ENCODE measurements at places on chromosomes 7 and 10.

GRCh38 chr7:82729172-82730030 is 285.8 kb upstream of the CACNA2D1 start:
- DNase-seq, result no peak

DNA sequence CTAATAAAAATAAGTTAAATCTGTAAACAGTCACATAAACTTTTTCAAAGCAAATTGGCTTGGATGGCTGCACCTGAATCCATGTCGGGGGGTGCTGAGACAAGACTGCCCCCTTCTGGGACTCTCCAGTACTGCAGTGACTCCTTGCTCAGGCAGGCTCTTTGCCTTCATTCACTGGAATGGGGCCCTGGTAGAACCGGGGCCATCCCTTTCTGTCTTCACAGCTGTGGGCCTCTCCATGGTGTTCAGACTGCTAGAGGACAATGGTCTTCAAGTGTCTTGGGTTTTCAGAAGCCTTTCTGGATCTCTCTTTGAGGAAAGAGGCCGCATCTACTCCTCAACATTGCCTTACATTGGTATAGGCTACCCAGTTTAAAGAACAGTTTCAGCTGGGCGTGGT is 16.1 kb upstream of the IMPDH1 start:
- no peak for DNase-seq

GRCh38 chr7:30146127-30146612 is 11.4 kb downstream of the MTURN start:
- DNase-seq, result peak; percentile 42

DNA sequence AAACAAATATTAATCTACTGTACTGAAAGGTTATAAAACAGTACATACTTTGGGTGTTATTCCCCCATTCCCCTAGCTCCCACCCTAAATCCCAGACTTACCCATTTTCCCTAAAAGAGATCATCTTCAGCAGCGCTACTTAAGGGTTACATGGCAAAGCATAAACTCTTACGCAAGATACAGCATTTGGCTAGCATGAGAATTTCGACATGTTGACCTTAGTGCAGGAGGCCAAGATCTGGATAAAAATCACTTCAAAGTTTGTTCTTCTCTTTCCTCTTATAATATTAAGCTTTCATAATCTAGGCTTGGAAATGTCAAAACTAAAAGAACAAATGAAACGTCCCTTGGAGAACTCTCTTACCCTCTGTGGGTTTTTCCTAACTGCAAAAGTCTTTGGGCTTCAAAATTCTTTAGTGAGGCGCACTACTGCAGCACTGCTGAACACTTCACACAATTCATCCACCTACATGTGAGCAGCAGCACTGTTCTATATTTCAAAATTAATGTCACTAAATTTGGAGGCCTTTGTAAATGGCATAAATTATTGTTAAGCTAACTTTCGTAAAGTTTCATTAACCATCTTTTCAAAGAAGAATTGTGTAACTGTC is 59.5 kb upstream of the PDLIM1 start:
- no peak for DNase-seq

DNA sequence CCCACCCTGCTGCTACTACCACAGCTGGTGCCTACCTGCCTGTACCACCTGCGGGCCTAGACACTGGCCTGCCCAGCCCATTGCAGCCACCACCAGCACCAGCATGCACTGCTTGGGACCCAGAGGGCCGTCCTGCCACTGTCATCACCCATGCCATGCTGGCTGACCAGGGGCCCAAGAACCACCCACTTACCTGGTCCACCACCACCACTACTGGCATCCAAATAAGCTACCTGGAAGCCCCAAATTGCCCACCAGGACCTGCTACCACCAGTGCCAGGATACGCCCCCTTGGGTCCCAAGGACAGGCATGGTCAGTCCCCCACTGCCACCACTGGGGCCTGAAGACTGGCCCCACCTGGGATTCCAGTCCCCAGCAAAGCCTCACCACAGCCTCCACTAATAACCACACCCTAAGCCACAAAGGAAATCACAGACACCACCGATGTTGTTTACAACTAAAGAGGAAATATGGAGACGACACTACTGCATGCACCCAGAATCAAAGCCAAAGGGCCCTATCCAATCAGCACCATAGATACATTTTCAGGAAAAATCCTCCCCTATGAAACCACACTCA is 70.5 kb upstream of the DIP2C start:
- DNase-seq, result no peak

DNA sequence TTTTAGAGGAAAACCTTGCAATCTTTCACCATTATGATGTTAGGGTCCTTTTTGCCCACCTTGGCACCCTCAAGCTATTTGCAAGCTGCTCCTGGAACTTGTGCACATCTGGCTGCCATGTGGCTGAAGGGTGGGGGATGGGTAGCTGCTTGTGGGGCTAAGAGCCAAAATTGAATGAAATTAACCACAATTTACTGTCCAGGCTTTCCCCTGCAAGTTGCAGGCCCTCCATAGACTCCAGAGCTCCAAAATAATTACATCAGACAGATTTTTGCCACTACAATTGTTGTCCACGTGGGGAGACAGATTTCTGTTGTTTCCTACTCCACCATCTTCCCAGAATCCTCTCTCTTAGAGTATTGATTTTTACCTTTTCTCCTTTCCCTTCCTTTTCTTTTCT is 19.1 kb downstream of the PI4K2A start:
- no peak for DNase-seq

- DNase-seq, result no peak
Observed at GRCh38 chr10:4034907-4035598, 250.0 kb upstream of the KLF6 start.

GRCh38 chr10:130857631-130858295 is 453.8 kb downstream of the TCERG1L start:
- no peak for DNase-seq

- DNase-seq, result no peak
Observed at GRCh38 chr7:7479275-7479805, 56.3 kb downstream of the COL28A1 start.

GRCh38 chr7:120665068-120665467 is 192.9 kb downstream of the TSPAN12 start:
- no peak for DNase-seq

GRCh38 chr10:69958556-69958902 is 94.1 kb upstream of the MACROH2A2 start:
- no peak for DNase-seq

- DNase-seq, result no peak
Observed at GRCh38 chr10:4849042-4849402, 23.0 kb downstream of the AKR1E2 start.

DNA sequence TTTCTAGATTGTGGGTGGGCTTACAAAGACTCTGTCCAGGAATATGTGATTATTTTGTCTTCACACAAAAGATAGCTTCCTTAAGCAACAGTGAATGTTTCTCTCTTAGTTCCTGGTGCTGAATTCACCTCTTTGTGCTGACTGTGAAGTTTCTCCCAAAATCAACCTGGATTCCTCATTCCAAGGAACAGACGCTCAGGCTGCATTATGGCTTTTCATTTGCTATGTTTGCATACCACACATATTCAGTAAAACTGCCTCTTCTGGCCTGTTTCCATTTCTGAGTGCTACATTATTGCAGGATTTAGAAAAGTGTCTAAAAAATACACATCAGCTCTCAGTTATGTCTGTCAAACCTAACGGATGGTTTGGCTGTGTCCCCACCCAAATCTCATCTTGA is 21.5 kb downstream of the MACROH2A2 start:
- DNase-seq, result no peak

GRCh38 chr10:132604686-132605085 is 67.1 kb downstream of the INPP5A start:
- no peak for DNase-seq

DNA sequence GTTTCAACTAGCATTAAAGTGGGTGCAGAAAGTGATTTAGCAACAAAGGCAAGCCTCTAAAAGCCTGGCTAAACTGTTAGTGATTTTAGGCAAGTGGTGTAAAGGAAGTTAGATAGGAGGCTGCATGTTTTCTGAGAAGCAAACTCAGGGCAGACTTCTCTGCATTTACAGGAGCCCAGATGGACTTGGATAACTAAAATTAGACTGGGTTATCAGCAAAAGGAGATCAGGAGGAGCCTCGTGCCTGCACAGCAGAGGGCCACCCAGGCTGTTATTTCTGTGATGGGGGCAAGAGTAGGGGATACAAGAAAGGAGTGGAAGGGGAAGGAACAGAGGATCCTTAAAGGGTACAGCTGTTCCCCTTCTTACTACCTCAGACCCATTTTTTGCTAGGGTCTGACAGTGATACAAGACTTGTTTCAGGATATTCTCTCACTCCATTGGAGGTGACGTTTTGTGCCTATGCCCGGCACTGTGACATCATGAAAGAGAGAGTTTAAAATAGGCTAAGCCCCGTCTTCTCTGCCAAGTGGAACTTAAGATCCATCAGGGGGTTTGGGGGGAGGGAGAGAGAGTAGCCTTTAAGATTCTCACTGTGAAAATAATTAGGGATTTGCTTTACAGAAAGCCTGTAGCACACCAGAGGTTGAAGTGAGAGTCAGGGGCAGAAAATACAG is 49.6 kb upstream of the PDCD4 start:
- peak; percentile 60 for DNase-seq

DNA sequence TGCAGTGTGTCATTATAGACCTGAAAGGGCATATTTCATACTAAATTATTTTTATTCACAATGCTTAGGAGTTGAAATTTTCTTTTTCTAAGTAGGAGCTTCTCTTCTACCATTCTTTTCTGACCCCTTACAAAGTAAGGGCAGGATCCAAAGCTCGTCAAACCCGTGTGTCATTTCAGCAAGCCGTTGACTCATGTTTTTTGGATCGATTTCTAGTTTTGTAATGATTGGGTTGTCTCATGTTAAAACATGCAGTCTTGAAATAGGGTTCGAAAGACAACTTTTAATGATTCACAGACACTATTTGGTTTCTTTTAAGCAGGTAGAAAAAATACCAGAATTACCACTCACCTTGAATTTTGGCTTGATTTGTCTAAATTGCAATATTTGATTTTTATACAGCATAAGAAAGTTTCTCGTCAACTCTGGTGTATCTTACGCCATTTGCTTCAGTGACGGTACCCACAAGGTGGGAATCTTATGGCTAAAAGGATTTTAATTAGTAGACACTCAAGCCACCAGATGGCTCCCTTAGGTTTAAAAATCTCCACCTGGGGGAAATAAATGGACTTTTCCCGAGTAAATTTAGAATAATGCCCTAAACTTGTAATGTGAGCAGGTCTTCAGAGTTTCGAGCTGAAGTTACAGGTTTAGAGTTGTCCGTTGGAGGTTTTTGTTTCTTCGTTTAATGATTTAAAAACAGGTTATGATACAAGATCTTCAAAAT is 283.4 kb downstream of the CCDC3 start:
- no peak for DNase-seq

- no peak for DNase-seq
Observed at GRCh38 chr10:14089556-14090292, 241.0 kb downstream of the FRMD4A start.

DNA sequence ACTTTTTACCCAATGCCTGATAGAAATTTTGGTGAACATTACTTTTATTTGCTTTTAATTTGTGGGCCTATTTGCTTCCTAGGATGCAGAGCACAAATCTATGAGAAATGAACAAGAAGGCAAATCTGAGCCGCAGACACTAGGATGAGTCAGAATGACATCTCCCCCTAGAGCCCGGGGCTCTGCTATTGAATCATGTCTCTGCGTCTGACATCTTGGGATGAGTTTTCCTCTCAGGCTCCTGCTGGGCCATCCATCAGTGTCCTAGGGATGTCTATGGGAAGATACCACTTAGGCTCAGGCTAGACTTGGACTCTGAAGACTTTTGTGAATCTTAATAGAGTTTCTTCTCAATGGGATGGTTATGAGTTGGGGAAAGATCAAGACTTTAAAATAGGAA is 157.3 kb upstream of the MTPN start:
- DNase-seq, result no peak

GRCh38 chr10:74521526-74521925 is 304.9 kb upstream of the KAT6B start:
- DNase-seq, result no peak

DNA sequence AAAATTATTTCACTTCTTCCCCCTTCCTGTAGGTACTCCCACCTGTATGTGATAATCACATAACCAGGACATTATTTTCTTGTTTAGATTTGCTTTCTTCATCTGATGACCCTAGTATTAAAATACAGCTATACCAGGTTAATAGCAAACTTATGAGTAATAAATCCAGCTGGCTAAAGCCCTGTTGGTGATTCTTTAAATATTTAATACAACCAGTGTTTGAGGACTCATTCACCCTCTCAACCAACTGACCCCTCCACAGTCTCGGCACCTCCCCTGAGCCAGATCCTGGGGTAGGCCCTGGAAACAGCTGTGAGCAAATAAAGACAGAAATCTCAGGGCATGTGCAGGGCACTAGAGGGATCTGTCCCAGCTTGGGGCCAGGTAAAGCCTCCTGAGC is 58.5 kb downstream of the BLNK start:
- DNase-seq, result no peak

- no peak for DNase-seq
Observed at GRCh38 chr10:10533437-10533836, 484.2 kb upstream of the CELF2 start.

DNA sequence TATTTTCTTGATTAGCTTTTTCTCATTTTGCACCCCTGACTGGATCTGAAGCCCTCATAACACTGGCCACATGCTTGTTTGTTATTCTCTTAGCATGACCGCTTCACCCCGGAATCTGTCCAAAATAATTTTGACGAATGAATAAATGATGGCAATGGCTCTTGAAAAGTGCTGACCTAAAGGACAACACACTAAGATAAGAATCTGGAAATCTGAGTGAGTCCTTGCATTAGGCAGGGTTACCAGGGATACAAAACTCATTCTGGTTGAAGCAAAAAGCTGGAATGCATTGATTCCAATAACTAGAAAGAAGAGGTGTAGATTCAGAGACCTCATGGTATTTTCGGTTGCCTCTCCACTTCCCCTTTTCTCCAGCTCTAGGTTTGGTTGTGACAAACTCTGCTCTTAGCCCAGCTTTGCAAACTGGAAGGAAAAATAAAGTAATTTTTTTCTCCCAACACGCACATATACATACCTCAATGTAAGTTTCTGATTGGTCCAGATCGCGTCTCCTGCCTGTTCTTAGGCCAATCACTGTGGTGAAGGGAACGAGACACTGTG is 157.4 kb downstream of the SKIDA1 start:
- no peak for DNase-seq

DNA sequence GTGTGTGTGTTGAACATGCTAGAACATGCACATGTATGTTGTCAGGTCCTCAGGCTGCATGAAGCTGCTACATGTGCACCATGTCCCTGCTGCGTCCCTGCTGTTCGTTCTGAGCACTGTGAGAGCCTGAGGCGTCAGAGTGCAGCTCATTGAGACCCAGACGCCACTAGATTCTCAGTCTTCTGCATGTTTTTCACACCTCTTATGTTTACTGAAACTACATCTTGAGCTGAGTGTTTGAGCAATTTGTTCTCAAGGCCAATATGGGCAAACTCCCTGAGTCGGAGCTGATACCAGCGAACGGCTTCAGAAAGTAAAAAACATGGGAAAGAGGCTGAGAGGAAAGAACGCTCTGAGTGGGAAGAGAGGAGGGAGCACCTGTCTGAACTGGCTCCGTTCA is 350.4 kb downstream of the PAXIP1 start:
- DNase-seq, result no peak

All from right hindlimb (tissue), 1 donor.